HuH-7 (cell line): ENCODE measurements at places on chromosomes 6 and 20.

DNA sequence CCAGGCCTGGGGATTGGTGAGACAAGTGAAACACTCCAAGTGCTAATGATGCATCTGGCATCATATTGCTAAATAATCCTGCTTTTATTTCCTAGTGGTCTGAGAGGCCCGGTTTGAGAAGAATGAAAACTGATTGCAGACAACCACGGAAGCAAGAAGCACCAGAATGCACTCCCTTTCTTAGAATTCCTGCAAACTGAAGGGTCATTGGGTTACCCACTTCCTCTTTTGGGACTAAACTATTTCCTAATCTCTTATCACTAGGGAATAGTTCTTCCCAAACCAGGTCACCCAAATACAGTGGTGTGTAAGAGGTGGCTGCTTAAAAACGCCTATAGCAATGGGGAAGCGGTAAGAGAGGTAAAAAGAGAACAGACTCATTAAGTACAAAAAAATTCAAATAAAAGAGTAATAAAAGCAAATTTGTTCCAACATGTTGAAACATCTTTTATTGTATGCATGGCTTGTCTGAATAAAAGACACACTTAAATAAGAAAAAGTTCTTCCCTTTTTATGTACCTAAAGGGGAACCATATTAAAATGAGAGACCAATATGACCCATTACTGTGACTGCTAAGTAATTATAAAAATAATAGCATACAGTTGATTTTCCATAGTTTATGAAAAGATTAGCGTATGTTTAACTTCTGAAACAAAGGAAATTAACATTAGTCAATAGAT is 125.8 kb downstream of the MYB start:
- DNase-seq: no peak

GRCh38 chr20:41340327-41341055 is at the start of gene LPIN3:
Gene LPIN3 (plus strand): TSS chr20:41340821. CDS start chr20:41345804, 4,983 bp downstream.
- DNase-seq: peak; percentile 95

GRCh38 chr6:154721460-154721859 is 11.8 kb upstream of the SCAF8 start:
- no peak for DNase-seq

DNA sequence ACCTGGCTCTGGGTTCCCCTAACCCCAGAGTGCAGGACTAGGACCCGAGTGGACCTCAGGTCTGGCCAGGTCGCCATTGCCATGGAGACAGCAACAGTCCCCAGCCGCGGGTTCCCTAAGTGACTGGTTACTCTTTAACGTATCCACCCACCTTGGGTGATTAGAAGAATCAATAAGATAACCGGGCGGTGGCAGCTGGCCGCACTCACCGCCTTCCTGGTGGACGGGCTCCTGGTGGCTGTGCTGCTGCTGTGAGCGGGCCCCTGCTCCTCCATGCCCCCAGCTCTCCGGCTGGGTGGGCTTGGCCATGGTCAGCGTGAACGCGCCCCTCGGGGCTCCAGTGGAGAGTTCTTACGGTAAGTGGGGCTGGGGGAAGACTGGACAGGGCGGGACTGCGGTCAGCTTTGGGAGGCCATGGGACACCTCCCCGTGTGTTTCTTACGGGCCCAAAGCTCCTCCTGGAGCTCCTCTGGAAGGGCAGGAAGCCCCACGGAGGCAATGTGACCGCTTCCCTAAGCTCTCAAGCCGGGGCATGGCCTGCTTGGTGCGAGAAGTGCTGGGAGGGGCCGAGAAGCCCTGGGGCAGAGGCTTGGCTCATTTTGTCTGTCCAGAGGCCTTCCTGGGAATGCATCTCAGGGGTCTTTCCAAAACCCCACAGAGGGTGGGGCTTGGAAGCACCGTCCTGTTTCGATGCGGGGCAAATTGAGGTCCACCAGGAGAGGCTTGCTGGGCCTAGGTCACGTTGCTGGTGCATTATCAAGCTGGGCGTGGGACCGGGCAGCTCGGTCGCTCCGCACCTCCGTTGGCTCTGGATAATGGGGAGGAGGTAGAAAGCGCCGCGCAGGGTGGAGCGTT is at the start of gene HNF4A:
HNF4A (plus strand) TSS at position 202 of the 855 bp plus-strand sequence; CDS start at position 308, 106 bp downstream.
- DNase-seq: peak; percentile 88

DNA sequence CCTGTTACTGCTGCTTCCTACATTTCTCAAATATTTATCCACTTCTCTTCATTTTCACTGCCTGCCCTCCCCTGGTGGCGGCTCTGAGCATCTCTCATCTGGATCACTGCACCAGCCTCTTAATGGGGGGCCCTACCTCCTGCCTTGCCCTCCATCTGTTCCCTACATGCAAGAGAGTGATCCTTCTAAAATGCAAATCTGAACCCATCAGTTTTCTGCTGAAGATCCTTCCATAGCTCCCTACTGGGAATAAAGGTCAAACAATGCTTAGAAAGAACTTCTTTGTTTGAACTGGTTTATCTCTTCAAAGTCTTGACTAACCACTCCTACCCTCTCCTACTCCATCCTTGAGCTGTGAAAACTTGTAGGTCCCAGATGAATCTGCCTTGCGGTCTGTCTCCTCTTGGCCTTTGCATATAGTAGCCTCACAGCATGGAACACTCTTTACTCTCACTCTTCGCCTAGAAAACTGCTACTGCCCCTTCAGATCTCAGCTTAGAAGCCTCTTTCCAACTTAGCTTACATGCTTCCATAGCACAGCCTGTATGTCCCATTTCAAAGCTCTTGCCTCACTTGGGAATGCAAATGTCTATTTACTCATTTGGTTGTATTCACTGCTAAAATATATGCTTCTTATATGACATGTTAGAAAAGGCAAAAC is 119.3 kb downstream of the QRSL1 start:
- DNase-seq: no peak

DNA sequence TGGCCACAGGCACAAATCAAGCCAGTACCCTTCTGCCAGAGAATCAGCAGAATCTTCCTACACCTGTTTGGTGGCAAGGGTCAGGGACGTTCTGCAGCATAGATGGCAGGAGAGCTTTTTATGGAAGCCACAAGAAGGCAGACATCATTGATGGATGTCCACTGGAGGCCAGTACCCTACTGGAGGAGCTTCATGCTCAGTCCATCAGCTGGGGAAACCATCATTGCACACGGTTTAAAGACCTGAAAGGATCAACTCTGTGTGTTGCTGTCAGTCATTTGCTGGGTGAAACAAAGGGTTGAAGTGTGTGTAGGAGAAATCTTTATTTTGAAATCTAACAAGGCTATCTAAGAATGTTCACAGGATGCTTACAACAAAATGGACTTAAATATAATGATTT is 158.9 kb upstream of the SASH1 start:
- DNase-seq: no peak

GRCh38 chr6:154542747-154543146 is 32.3 kb upstream of the CNKSR3 start:
- no peak for DNase-seq

- no peak for DNase-seq
These were observed 483.6 kb upstream of the NOX3 start for GRCh38 chr6:155939253-155939652.

GRCh38 chr6:32853541-32854375 is at the start of the genes PSMB9 and TAP1:
Gene PSMB9 (plus strand): TSS chr6:32854192. CDS start chr6:32854230, 38 bp downstream.
Gene TAP1 (minus strand): TSS chr6:32853704. CDS start chr6:32853636, 68 bp downstream.
- peak; percentile 82 for DNase-seq

DNA sequence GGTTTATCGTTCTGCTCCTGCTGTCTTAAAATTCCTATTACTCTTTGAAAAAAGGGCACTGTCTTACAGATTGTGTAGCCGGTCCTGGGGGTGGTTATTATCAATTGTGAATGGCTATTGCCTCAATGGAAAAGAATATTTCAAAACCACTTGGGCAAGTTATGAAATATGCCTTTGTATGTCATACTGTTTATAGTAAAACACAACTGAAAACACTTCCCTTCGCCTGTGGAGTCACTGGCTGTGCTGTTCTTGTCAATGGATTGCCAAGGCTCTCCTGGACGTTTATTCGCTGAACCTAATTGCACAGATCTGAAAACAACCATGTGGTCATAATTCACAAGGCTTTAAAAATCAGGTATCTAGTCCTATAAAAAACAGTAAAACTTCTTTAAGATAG is 47.8 kb upstream of the TAGAP start:
- no peak for DNase-seq

GRCh38 chr6:148851683-148852556 is 105.1 kb downstream of the UST start:
- no peak for DNase-seq

DNA sequence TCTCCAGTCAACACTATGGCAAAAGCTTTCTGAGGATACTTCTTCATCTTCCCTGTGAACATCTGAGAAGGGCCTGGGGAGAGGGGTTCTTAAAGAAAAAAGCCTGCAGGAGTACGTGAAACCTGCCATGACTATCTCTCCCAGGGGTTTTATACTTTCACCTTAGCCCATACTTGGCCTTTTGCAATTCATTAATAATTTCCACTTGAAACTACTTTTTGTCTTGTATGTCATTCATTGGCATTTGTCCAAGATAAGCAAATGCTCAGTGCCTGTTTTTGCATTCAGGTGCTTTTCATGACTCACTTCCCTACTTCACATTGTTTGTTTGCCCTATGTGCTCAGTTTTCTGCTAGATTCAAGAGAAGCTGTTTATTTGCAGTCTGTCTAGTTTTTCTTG is 580.3 kb upstream of the GJE1 start:
- no peak for DNase-seq

DNA sequence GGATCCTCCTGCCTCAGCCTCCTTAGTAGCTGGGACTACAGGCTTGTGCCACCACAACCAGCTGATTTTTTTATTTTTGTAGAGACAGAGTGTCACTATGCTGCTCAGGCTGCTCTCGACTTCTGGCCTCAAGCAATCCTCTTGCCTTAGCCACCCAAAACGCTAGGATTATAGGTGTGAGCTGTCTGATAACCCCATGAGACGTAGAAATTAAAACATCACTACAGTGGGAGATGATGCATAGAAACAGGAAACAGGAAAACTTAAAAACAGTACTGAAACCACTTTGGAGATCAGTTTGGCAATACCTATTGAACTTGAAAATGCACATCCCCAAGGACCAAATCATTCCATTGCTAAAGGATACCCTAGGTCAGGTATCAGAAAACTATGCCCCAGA is 10.8 kb downstream of the SENP6 start:
- no peak for DNase-seq

- peak; percentile 17 for DNase-seq
These were observed at the start of gene DAAM2 for GRCh38 chr6:39791850-39792539. Gene DAAM2 (plus strand): TSS chr6:39792376. CDS start chr6:39856303, 63,927 bp downstream.

DNA sequence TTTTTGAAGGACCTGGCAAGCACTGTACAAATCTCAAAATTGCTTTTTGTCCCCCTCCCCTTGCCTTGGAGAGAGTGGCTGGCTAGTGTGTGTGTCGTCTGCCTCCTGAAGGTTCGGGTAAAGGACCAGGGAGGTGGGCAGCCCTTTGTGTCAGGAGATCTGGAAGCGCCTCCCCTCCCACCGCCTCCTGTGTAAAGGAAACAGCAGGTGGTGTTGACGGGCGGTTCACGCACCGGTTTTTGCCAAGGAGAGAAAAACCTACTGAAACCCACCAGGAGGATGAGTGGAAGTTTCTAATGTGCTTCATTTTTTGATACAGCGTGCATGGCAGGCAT is 1.2 kb downstream of the ENTPD6 start:
- no peak for DNase-seq

- no peak for DNase-seq
These were observed 109.5 kb upstream of the CLDN20 start for GRCh38 chr6:155154158-155154830.

- no peak for DNase-seq
These were observed 2.6 kb downstream of the SS18L1 start for GRCh38 chr20:62146019-62146755.

- DNase-seq: peak; percentile 30
These were observed 687 bp upstream of the HTR1B start for GRCh38 chr6:77463861-77464494.
